AML-193 (cell line): ENCODE measurements at places on chromosomes 3 and 15.

DNA sequence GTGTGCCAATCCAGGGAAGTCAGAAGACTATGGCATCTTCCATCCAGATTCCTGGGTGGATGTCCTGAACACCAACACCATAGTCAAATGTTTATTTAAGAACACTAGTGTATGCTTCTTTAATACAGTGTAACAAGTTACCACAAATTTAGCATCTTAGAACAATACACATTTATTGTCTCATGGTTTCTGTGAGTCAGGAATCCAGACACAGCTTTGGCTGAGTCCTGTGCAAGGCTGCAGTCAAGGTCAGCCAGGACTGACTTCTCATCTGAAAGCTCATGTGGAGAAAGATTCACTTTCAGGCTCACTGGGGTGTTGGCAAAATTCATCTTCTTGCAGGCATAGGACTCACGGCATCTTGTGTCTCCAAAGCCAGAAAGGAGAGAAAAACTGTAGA is 143.4 kb downstream of the ANXA2 start:
- DNase-seq = no peak

- DNase-seq = no peak
Measured at GRCh38 chr15:49900903-49901235, 218.2 kb downstream of the ATP8B4 start.

DNA sequence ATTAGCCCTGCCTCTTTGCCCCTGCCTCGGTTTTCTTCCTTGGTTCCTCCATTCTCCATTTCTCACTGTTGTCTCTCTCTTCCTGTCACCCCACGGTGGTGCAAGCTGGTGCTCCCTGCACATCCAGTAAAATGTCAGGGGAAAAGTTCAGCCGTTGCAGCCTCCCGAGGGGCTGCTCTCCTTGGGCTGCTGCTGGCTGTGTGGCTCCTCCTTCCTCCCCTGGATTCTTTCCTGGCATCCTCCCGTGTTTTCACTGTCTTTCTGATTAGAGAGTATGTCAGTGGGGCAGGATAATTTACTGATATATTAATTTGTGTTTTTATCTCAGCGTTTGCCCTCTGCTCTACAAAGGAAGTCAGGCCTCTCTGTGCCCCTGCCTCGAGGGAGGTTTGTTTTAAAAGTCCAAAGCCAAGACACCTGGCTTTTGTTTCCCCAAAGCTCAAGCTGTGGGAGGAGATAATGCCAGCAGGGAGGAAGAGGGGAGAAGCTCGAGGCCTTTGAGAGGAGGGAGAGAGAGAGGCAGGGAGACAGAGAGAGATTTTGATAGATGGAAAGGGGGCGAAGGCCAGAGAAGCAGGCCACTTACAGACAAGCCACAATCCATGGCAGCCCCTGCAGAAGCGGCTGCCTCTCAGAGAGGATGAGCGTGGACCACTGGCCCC is 150.3 kb upstream of the NR2F2 start:
- no peak for DNase-seq

GRCh38 chr3:140129768-140130284 is 194.8 kb downstream of the CLSTN2 start:
- DNase-seq = no peak

DNA sequence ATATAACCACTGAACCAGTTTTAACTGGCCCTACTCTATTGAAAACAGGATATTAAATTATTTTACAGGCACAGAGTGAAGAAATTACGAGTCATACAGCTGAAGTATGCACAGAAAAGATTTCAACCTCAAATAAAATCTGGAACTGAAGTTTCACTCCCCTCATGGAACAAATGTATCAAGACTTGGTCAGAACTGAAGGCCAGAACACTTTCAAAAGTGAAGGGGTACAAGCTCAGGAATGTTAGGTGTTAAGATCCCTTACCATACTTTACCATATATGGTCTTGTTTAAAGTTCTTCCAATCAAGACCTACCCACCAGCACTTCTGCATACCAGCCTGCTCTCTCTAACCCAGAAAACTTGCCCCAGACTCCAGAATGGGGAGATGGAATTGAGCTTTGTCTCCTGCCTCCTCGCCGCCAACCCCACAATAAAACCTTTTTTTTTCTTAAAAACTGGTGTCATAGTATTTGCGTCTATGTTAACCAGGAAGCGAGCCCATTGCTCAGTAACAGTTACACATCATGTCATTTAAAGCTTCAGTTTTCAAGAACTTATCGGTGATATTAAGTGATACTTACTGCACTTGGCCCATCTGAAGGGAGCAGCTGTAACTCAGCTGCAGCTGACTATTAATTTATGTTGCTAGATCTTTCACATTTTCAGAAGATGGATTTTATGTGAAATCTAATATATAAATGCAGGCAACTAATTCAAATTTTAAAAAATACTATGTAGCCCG is 59.9 kb downstream of the OXSM start:
- no peak for DNase-seq

GRCh38 chr15:93288728-93289294 is 199.8 kb upstream of the RGMA start:
- no peak for DNase-seq
